ENCODE measurements at places on chromosomes 5 and 9.

GRCh38 chr5:135317286-135317685 is 81.7 kb downstream of the MACROH2A1 start:
- no peak for DNase-seq

DNA sequence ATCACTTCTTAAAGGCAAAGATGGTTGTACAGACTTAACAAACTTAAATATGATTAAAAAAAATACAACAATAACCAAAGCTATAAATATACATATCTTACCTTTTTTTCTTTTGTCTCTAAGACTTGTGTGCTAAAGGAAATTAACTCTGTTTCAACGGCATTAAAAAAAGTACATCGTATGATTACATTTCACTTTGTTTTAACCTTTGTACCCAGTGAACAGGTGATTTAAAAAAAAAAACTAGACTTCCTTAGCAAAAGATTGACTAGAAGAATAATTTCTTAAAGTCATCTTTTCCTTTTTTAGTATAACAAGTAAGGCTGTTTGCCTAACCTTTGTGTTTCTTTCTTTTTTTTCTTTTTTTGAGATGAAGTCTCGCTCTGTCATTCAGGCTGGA is at the start of gene LRRC19:
Gene LRRC19 (minus strand): TSS at position 182 of the 400 bp plus-strand sequence. CDS start 5,978 bp downstream, outside the sequence.
- no peak for DNase-seq

GRCh38 chr9:123407217-123407851 is 51.3 kb downstream of the CRB2 start:
- no peak for DNase-seq

- peak; percentile 77 for DNase-seq
Observed at GRCh38 chr5:14406554-14406849, 175.1 kb upstream of the OTULINL start.

DNA sequence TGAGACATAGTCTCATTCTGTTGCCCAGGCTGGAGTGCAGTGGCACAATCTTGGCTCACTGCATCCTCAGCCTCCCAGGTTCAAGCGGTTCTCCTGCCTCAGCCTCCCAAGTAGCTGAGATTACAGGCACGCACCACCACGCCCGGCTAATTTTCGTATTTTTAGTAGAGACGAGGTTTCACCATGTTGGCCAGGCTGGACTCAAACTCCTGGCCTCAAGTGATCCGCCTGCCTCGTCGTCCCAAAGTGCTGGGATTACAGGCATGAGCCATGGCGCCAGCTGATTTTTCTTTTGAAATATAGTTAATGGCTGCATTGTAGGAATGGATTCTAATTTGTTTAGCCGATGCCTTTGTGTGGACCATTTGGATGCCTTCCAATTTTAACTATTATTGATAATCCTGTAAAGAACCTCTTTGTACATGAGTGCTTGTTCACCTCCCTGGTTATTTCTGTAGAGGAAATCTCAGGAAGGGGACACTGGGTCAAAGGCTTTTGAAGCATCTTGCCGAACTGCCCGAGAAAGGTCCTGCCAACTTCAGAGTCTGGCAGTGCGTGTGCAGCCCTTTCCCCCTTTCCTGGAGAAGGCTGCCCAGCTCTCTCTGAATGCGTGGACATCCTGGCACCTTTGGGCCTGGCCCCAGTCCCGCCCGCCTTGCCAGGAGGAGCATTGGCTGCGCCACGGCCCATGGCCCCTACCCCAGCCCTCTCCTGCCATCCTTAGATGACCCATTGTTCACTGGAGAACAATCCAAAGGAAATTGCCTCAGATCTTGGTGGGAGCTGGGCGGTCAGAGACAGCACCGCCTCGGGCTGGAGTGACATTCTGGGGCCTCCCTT is 8.9 kb upstream of the NUP214 start:
- no peak for DNase-seq

- no peak for DNase-seq
Observed at GRCh38 chr5:36261186-36261585, 19.5 kb upstream of the NADK2 start.

GRCh38 chr9:72444435-72444834 is 77.0 kb upstream of the TMC1 start:
- DNase-seq: no peak

GRCh38 chr5:117182104-117182503 is 607.5 kb upstream of the SEMA6A start:
- DNase-seq: no peak

DNA sequence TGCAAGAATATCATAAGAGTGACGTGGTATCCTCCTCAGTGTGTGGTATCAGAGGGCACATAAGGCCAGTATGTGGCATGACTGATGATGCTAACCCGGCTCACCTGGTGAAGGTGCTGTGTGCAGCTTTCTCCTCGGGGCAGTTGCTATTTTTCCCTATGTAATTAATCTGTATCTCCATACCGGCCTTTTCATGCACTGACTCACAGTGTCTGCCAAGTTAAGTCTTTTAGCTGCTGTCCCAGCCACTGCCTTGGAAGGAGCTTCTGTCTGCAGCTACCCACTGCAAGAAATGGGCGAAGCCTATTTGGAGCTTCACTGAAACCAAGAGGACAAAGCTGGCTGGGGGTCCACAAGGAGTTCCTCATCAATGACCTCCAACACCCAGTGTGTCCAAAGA is 46.0 kb downstream of the NXNL2 start:
- DNase-seq: no peak

DNA sequence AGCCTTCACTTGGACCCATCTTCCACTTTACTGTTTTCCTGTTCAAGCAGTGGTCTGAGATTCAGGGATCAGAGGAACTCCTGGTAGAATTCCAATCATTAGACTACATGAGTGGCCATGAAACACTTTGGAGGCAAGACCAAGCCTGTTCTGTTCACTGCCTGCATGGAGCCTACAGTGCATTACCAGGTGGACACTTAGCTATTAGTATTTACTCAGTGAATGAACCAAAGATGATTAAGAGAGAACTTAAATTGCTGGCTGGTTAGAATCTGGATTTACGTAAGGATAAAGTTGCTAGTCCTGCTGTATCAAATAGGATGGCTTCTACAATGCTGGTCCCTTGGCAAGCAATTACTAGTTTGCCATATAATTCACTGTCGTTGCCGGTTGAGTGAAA is 245.5 kb downstream of the ARRDC3 start:
- DNase-seq: no peak

GRCh38 chr5:170920196-170920595 is 58.4 kb downstream of the RANBP17 start:
- no peak for DNase-seq

All from AG08396 (cell line).